ENCODE measurements at places on chromosomes 3 and 15. TPM values are rescaled to one million over a fixed set of nuclear protein-coding genes. Genes with fewer than 3 reads are reported as not detected.
A peak's percentile ranks its signal among the peaks of the same experiment; 100 is the strongest.

GRCh38 chr15:58549013-58549784 lies 117.4 kb downstream of the LIPC start:
- no peak for DNase-seq

- no peak for DNase-seq
These were observed 10.7 kb upstream of the MYO5C start for GRCh38 chr15:52306270-52306669.

The RASSF1 gene
- total RNA-seq, result 40.3 TPM

DNA sequence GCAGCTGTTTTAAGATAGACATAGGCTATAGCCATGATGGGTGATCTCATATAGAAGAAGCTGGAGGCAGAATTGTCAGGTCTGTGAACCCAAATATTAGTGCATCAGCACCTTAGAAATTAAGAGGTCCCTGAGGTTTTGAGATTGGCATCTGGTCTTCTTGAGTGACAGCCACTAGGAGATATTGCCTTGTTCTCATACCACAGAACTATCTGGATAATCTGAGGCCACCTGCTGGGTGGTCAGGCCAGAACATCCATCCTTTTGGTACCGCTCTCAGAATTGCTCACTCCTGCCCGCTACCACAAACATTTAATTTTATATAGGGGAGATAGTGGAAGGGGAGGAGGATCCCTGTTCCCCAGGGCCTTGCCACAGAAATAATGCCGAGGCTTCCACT lies 210.6 kb upstream of the ZPLD1 start:
- DNase-seq, result no peak

DNA sequence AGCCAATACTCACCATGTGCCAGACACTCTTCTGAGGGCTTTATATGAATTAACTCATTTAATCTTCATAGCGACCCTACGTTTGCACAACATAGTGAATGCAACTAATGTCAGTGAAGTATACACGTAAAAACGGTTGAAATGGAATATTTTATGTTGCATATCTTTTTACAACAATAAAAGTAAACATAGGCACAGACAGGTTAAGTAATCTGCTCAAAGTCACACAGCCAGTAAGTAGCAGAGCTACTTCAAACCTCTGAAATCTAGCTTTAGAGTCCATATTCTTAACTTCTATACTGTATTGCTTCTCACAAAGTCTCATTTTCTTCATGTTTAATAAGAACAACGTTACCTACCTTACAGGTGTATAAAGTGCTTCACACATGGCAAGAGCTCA lies 1.6 kb downstream of the SEC11A start:
- DNase-seq, result no peak

The TICRR gene
- 0.10 TPM for total RNA-seq

GRCh38 chr15:96038650-96039049 lies 291.9 kb upstream of the NR2F2 start:
- no peak for DNase-seq

DNA sequence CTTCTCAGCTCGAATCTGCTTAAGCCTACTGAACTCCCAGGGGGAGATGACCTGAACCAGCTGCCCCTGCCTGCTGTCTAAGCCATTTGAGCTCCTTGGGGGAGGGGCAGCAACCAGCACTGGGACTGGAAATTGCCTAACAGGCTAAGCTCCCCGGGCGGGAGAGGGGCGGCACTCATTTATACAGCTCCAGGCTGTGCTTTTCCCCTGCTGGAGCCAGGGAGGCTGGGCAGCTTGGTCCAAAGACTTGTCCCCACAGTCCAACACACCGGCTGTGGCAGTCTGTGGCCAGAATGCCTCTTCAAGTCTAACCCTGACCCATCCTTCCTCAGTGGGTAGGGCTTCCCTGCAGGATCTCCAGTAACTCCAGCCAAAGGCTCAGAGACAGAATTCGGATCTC lies 1241.5 kb downstream of the ROBO2 start:
- DNase-seq, result peak; percentile 49

The ADAMTSL3 gene
- 13.0 TPM for total RNA-seq

DNA sequence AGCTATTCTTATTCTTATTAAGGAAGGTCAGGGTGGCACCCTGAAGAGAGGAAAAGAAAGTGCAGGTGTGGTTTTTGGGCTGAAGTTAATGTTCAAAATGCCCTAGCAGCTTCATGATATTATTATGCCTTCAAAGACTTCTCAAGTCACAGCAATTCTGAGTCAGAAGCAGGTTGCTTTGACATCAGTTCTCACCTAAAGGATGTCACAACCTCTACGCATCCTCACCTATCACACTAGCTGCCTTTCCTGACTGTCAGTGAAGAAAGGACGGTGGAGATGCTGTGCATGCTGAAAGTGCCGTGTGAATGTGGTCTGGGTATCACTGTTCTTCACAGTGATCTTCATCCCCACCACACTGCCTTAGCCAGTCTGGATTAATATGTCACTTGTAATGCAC lies 49.6 kb downstream of the NPTN start:
- no peak for DNase-seq

- DNase-seq, result no peak
These were observed 23.4 kb downstream of the PLSCR4 start for GRCh38 chr3:146227486-146227885.

DNA sequence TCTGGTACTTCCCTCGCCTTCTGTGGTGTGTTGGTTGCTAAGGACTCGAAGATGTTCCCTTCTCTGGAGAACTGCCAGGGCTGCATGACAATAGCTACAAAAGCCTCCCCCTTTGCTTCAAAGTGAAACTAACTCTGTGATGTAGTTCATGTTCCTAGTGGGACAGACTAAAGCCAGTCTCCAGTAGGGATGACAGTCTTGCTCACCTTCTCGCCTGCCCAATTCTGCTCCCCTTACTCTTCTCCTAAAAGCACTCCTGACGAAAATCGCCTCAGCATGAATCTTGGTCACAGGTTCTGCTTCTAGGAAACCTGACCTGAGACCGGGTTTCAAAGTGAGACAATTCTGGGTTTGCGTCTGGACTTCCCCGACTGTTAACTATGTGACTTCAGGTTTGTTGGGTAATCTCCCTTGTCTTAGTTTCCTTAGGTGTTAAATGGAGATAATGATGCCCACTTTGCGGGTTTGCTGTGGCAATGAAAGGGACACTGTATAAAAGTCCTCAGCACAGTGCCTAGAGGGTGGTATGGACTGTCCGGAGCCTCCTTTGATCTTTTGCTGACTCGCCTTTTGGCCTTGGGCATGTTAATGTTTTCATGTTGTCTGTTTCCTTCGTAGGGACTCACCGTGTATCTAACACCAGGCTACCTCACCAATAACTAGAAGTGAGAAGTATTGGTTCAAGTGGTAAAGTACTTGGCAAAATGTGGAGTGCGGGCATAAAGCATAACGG lies 24.9 kb upstream of the THRB start:
- DNase-seq, result no peak

GRCh38 chr3:133506215-133506901 lies 67.1 kb upstream of the CDV3 start:
- DNase-seq, result no peak

DNA sequence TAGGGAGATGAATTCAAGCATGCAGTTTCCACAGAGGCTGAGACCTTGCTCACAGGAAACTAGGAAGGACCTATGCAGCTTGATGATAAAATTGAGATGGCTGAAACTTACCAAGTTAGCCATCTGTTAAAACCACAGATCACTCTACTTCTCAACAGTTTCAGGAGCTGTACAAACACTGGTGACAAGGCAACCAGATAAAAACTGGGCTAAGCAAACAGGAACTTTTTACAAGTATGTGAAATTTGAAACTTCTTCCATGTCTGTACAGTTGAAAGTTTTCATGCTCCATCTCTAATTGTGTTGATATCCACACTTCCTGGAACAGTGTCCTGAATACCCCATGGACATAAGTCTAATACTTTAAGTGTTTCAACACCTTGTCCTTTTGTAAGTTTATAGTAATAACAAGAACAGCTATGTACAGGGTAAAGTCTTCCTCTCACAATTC lies 78.2 kb downstream of the FAIM start:
- no peak for DNase-seq

The COL6A5 gene
- not detected for total RNA-seq

The GABRG3 gene
- not detected for total RNA-seq

The CHRFAM7A gene
- 8.3 TPM for total RNA-seq

DNA sequence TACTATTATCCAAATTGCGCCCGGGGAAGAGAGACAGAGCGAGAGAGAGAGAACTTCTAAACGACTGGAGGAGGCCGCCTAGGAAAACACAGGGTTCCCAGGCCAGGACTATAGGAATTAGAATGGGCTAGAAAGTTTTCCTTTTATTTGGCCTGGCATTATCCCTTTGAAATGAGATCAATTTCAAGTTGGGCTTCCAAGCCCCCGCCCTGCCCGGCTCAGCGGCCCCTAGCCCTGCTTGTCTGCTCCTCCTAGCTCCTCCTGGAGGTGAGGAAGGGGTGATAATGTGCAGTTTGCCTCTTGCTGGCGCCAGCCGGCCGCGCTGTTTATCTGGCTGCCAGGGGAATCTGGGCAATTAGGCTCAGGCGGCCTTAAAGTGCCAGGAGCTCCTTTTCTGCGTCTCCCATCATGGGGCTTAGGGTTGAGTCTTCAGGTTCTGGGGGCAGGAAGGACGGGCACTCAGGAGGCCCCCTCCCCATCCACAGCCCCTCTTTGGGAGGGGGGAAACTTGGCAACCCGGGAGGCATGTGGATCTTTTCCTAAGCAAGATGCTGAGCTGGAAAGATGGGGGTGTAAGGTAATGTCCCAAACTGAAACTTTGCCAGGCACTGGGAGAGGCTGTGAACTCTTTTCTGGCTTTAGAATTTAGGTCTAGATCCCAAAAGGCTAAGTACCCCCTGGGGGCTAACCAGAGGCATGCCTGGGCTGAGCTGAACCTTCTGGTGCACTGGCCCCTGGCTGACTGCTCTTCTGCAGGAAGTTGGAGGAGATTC lies 5.5 kb downstream of the SMAD6 start:
- no peak for DNase-seq

The ECE2 gene
- total RNA-seq, result not detected

DNA sequence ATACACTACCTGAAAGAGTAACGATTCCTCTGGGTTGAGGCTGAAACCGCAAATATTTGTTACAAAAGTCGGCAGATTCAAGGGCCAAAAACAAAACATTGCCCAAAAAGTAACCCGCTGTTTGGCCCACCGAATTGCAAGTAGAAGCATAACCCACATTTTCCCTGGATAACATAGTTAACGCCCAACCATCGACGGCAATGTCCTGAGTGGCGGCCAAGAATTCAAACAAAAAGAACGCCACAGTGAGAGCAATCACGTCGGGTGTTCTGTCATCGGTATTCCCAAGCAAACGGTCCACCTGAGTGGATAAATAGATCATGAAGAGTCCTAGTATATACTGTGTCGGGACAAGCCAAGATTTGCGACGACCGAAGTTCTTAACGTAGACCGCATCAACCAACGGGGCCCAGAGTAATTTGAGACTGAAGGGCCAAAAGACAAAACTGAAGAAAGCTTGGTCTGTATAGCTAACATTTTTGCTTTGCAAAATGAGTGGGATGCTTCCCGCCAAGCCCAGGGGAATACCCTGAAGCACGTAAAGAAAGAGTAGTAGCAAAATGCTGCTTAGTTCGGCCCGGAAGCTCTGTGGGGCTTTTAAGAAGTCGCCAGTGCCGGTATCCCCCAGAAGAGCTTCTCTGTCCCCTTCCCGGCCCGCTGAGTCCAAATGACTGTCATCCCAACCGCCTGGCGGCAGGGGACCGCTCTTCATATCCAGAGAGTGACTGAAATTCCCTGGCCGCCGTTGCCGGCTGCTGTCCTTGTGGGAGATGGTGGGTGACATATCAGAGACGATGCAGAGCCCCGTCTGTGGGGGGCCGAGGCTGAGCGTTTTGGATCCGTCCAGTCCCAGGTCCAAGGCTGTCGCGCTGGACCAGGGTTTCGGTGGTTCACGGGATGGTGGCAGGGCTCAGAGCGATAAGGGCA lies 750 bp downstream of the SLC33A1 start:
- DNase-seq, result no peak

DNA sequence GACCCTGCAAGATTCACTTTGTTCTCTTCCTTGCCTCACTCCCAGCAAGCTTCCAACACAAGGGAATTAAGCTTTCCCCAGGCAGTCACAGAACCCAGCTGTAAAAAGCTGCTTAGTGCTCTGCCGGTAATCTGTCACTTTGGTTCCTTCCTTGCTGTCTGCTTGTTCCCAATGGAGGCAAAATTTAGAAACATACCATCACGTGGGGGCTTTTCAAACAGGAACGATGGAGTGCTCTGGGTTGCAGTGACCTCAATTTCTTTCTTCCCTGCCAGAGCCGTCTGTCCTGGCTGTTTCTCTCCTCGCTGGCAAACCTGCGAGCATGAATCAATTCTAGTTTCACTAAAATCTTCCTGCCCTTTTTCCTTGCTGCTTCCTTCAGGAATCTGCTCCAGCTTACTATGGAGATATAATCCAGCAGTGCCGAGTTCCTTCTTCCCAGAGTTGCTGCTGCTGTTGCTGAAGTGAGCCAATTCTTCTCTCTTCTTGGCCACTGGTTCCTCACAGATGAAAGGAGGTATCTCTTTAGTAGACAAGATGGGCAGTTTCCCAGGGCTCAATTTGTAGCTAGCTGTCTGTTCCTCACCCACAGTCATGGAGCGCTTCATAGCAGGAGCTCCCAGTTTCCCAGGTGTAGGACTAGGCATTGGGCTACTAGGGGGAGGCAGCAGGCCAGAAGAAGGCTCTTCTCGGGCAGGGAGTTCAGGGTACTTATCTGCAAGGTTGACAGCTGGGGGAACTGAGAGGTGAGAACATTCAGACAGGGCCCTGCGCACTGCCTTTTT lies 88.1 kb downstream of the DHX30 start:
- no peak for DNase-seq

GRCh38 chr15:75775296-75776064 lies 62.8 kb upstream of the CSPG4 start:
- peak; percentile 58 for DNase-seq

The THPO gene
- total RNA-seq, result 0.71 TPM

DNA sequence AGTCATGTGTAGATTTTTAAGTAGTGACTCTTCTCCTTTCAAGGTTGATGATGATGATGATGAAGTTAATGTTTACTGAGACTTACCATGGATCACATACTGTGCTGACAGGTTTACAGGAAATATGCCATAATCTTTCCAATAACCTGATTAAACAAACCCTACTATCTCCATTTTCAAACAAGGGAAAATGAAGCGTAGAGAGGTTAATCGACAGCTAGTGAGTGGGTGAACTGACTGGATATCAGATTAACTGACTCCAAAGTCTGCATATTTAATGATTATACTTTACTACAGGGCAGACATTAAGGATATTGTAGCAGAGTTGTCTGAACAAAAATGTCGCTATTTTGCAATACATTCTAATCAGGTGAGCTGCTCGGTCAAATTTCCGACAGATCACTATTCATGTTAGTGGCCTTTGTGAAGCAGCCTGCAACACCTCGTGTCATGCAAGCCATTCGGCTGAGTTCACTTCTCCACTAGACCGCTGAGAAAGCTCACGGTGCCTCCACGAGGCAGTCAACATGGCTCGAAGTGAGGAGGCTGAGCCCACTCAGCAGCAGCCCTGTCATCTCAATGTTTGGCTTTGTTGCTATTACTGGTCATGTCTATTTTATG lies 264.2 kb downstream of the NFKBIZ start:
- DNase-seq, result no peak

DNA sequence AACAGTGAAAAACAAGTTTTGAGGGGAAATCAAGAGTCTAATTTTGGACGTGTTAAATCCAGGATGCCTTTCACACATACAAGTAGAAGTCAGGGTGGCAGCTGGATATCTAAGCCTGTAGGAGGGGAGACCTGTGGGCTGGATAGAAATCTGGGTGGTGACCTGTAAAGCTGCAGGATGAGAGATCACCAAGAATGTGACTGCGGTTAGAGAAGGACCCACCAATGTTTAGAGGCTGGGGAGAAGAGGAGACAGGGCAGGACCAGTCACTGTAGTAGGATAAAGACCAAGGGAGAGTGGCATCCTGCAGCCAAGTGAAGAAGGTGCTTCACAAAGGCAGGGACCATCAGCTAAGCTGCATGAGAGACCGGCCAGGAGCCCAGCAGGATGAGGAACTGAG lies 36.2 kb downstream of the MRAS start:
- DNase-seq, result no peak

GRCh38 chr15:31271711-31272557 lies 54.7 kb upstream of the KLF13 start:
- DNase-seq, result peak; percentile 59
